ENCODE measurements at places on chromosomes 11 and 22. TPM values are rescaled to one million over a fixed set of nuclear protein-coding genes. Genes with fewer than 3 reads are reported as not detected.
A peak's percentile ranks its signal among the peaks of the same experiment; 100 is the strongest.

- DNase-seq: no peak
These were observed 339.7 kb downstream of the CTTN start for GRCh38 chr11:70737816-70738630.

GRCh38 chr22:22078329-22078728, 95.7 kb upstream of the TOP3B start:
- no peak for DNase-seq

DNA sequence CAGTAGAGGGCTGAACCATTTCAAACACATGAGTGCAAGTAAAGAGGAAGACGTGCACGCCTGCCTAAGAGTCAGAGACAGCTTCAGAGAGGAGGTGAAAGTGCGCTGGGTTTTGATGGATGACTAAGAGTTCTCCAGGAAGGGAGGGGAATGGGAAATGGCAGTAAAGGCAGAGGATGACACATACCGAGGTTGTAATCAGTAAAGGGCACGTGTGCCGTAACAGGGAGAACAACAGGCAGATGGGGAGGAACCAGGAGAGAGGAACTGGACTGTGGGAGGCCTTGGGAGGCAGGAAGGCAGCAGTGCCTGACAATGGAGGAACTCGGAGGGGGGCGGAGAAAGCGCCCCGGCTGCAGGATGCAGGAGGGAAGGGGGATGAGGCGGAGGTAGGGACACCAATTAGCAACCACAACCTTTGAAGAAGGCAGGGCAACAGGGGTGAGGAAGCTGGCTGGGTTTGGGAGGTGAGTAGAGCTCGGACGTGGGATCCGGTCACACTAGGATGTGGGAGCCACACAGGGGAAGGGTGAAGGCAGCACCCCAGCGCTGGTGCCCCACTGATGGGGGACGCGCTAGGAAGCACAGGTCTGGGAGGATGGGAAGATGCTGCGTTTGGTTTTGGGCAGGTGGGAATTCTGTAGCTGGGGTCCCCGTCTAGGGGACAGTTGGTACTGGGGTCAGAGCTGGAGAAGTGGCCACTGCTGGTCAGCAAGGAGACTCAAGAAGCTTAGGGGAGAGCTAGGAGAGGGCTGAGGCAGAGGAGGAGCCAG, 67.4 kb downstream of the SCUBE1 start:
- DNase-seq: no peak

- DNase-seq: no peak
These were observed 16.8 kb downstream of the PIWIL4 start for GRCh38 chr11:94583866-94584500.

DNA sequence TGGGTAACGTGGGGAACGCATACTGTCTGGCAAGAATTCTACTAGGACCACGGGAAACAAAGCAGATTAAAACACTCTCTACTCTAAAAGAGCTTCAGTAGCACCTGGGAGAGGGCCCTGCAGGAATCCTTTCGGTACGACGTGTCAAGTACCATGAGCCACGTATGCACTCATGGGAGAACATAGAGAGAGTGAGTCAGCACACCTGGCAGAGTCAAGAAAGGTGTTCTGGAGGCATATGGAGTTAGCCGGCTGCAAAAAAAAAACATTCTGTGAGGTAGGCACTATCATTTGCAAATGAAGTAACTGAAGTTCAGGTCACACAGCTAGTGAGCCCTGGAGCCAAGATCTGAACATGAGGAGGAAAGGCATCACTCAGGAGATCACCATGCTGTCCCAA, 71.1 kb upstream of the BID start:
- DNase-seq: no peak

GRCh38 chr11:2777386-2777785, 77.6 kb upstream of the KCNQ1OT1 start:
- no peak for DNase-seq

GRCh38 chr22:19691721-19692341, 22.5 kb upstream of the SEPTIN5 start:
- DNase-seq: no peak

DNA sequence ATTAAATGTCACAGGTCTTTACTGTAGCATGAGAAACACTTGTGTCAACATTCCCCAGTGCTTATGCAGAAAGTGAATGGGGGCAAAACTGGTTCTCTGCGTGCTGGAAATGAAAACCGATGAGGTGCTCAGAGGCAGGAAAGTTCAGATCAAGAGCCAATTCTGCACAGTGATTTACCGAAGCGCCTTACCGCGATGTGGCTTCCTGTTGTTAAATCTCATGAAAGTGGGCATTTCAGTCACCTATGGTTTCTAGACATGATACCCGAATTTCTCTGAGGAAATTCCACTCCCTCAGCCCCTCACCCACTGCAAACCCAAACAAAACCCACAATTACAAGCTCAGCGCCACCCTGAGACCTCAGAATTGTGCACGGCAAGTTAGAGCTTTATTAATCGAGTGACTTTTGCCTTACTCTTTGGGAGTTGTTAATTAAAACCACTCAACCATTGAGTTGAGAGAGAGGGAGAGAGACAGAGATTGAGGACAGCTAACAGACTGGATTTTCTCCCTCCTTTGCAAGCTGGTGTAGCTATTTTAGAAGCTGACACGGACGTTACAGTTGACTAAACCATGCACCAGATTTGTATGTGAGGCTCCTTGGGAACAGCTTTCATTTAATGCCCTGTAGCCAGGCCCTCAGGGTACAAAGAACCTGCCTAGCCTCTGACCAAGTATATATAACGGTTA, 196.4 kb downstream of the DBX1 start:
- no peak for DNase-seq

DNA sequence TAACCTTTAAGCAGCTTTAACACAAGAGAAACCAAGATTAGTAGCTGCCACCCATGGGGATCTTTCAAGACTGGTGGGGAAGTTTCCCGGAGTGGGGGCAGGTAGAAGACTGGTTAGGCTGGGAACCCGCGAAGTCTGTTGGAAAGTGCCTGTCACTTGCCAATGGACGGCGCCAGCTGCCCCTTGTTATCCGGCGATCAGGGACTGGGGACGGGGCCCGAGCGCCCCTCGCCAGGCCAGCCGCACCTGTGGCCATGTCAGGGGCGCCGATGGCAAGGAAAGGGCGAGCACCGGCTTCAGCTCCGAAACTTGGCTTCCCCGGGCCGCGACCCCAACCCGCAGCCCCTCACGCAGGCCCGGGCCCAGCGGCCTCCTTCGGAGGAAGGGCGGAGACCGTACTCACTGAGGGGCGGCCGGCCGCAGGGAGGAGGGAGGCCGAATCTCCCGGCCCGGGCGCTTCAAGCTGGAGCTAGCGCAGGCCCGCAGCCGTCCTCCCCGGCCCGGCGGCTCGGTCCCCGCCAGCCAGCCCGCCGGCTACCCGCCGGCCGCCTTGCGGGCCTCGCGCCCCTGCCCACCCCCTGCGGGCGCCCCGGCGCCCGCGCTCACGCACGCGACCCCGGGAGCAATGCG, 539 bp downstream of the EIF4ENIF1 start:
- DNase-seq: peak; percentile 19

DNA sequence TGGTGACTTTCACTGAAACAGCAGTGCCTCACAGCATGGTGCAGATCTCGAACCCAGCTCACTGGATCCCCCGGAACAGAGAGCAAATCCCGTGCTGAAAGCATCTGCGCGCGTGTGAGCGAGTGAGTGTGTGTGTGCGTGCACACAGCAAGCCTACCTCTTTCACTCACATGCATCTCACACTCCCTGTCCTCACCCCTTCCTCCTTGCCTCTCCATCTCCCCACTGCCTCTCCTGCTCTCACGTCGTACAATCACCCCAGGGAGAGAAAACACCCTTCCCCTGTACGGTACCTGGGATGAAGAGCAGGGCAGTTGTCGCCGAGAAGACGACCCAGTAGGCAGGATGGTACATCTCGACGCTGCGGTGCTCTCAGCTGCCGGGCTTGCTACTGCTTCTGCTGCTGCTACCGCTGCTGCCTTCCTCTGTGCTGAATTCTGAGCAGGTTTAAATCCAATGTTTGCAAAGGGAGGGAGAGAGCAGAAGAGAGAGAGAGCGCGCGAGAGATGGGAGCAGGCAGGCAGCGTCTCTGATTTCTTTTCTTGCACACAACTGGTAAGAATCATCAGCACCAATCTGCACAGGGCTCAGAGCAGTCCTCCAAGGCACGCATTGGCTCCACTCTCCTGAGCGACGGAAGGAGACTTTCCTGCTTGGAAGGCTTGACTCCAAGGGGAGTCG, at the start of gene OPCML:
Gene OPCML, minus strand, starts transcription at position 531 of the 681 bp plus-strand sequence.
- no peak for DNase-seq

GRCh38 chr11:61332281-61332796, 566 bp downstream of the DDB1 start:
- no peak for DNase-seq

GRCh38 chr11:14414470-14415461, 55.8 kb upstream of the RRAS2 start:
- peak; percentile 72 for DNase-seq

GRCh38 chr11:96906476-96906875, 516.7 kb downstream of the JRKL start:
- DNase-seq: no peak

HYOU1 gene
- 226 TPM for total RNA-seq

SAA1 gene
- not detected for total RNA-seq

APOL3 gene
- 48.3 TPM for total RNA-seq

WDR74 gene
- 112 TPM for total RNA-seq

MS4A7 gene
- not detected for total RNA-seq

ACR gene
- not detected for total RNA-seq

RHOD gene
- total RNA-seq: 0.30 TPM

NPAS4 gene
- 0.09 TPM for total RNA-seq

MS4A1 gene
- 0.25 TPM for total RNA-seq

GCAT gene
- total RNA-seq: 24.2 TPM

SHANK3 gene
- 0.16 TPM for total RNA-seq

Data from activated T-helper 2 cell treated with anti-CD3 and anti-CD28 coated beads, Interferon-gamma antibody, Interleukin-2, Interleukin-4, amounts not matched to agents 10 μg/mL and 5 μg/mL and 100 μg/mL, durations not matched to agents 14 hours and 24 hours and 36 hours (primary cell).